Fibroblast of upper back skin (primary cell): ENCODE measurements at places on chromosomes 11 and 22.

DNA sequence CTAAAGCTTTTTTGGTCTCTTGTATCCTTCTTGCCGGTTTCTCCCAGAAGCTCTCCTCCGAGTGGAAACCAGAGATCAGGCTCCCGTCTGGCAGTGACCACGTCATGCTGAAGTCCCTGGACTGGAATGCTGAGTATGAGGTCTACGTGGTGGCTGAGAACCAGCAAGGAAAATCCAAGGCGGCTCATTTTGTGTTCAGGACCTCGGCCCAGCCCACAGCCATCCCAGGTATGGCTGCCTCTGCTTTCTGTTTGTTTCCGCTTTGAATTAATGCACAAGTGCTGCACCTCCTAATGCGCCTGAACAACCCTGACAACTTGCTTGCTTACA lies 54.3 kb upstream of the TTC12 start:
- DNase-seq: no peak

DNA sequence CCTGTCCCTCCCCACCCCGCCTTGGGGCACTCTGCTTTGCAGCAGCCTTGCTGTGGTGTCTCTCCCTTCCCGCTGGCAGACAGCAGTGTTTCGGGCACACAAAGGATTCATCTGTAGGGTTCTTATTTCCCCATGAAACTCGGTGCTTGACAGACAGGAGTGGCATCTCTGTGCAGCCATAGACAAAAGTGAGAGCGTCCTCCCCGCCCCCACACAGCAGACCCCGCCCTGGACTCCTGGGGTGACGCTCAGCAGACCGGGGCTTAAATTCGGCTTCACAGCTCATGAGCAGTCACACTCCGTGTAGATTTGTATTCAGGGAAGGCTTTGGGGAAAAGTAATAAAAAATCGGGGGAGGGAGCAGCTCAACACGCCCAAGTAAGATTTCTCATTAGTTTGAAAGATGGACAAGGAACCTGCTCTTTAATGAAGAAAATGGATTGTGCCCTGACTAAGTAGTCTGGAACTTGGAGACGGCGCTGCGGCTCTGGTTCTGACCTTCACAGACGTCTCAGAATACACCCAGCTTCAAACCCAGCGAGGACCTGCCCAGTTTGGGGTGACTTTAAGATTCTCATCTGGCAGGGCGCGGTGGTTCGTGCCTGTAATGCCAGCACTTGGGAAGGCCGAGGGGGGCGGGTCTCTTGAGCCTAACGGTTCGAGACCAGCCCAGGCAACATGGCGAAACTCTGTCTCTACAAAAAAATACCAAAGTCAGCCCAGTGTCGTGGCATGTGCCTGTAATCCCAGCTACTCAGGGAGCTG lies 136.0 kb downstream of the CACNA1I start:
- no peak for DNase-seq

- DNase-seq: no peak
These were observed 47.7 kb downstream of the COMMD9 start for GRCh38 chr11:36241497-36241896.

GRCh38 chr22:37167981-37168647 lies 18.4 kb upstream of the IL2RB start:
- no peak for DNase-seq

- no peak for DNase-seq
These were observed 788 bp downstream of the KRTAP5-10 start for GRCh38 chr11:71566081-71566620.

DNA sequence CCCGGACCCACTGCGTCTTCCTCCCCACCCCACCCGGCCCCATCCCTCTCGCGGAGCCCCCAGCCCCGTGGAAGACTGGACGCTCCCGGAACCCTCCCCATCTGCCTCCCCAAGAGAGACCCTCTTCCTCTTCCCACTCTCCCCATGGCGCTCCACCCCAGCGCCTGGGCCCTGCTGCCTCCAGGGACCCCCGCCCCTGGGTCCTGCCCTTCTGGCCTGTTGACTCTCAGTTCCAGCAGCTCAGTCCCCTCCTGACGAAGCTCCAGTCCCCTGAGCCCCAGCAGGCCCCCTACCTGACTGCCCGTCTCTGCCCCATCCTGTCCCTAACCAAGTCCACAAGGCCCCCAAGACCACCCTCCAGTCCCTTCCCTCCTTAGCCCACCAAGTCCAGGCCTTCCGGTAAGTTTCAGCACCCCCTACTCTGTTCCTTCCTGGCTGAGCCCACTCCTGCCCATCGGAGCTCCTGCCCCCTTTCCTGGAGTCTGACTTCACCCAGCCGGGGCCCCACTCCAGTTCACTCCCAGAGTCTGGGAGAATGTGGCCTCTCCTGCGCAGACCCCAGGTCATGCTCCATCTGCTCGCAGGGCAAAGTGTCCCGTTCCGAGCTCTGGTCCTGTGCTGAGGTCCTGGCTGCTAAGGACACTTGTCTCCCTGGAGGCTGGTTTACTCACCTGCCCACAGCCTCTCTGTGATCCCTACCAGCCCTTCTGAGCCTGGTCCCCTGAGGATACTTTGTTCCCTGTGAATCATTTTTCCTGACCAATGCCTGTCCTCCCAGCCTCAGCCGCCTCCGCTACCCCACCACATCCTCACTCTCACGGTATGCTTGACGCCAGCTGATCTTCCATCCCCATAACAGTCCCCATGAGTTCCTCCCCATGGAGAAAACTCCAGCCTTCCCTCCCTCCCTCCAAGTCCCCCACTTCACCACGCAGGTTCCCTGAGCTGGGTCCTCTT lies 722 bp downstream of the IFITM10 start:
- DNase-seq: peak; percentile 86

DNA sequence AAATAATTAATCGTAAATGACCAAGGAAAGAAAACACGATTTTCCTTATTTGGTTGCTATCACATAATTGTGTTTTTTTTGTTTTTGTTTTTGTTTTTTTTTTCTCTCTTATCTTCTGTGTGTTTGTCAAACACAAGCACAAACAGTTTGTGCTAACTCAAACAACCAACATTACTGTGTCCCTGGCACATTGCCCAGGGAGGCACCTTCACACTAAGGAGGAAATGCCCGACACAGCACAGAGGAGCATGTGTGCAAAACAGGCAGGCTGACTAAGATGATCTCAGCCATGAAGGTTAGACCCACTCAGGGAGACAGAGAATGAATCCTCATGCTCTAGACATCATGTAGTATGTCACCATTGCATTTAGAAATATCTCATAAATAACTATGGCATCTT lies 130.1 kb downstream of the SOX6 start:
- DNase-seq: peak; percentile 7
